Stimulated activated CD4-positive, alpha-beta T cell treated with anti-CD3 and anti-CD28 coated beads, Interleukin-12 subunit alpha, Interleukin-12 subunit beta, amount 100 ng/mL, for 48 hours (primary cell): ENCODE measurements at places on chromosomes 6 and 20.

DNA sequence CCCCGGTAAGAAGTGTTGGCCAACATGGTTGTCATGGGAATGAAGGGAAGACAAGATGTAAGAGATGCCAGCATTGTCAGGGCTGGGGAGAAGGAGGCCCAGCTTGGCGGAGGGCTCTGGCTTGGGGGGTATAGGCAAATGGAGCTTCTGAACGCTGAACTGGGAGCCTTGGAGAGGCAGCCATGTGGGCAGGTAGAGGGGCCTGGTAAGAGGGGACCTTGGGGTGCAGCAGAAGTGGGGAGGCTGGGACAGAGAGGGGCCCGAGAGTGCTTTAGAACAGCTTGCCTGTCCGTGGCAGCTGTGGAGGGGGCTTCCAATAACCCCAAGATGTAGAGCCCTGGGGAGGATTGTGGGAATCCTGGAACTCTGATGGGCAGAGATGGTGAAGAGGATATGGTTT lies 3.0 kb downstream of the SLC22A1 start:
- no peak for DNase-seq

- DNase-seq, result peak; percentile 17
Observed at GRCh38 chr20:46151936-46152335, 33.8 kb downstream of the CD40 start.

GRCh38 chr6:32190054-32190851 lies at the start of gene PBX2:
PBX2 (minus strand) TSS chr6:32190202; CDS start chr6:32189915, 287 bp downstream.
- peak; percentile 82 for DNase-seq

DNA sequence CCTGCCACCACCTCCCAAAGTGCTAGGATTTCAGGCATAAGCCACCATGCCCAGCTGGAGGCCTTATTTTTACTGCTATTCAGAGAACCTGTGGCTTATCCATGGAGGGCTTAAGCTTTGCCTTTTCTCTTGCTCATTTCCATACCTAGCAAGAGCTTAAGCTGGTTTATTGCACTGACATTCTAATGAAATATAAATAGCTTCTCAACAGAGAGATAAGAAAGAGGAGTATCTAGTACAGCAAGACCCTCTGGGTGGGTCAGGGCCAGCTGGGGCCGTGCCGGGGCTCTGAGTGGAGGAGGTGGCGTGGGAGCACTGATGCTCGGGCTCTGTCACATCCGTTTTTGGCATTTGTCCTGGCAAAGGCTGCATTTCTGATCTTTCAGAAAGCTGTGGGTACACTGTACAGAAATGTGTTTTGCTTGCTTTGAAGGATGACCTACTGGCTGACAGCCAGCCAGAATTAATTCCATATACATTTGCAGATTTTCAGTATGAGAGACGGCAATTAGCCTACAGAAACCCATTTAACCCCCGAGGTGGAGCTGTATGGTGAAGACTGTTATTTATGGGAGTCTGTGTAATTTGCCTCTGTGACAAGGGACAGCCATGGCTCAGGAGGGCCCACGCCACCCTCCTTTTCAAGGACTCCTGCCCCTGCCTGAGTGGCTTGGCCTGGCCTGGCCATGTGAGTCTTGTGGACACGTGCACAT lies 181.6 kb upstream of the AKAP12 start:
- DNase-seq, result no peak

DNA sequence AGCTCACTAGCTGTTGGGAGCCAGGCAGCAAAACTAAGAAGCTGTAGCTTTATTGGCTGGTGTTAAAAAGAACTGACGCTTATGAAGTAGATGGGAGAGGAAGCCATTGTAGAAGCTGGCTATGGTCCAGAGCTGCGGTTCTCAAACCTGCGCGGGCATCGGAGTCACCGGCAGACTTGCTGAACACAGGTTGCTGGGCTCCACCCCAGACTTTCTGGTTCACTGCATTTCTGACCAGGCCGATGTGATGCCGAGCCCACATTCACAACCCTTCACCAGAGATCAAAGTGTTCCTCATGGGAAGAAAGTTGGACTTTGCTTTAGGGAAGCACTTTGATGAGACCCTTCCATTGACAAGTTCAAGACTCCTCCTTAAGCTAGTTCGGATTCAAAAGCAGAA lies 231.6 kb downstream of the QKI start:
- no peak for DNase-seq

DNA sequence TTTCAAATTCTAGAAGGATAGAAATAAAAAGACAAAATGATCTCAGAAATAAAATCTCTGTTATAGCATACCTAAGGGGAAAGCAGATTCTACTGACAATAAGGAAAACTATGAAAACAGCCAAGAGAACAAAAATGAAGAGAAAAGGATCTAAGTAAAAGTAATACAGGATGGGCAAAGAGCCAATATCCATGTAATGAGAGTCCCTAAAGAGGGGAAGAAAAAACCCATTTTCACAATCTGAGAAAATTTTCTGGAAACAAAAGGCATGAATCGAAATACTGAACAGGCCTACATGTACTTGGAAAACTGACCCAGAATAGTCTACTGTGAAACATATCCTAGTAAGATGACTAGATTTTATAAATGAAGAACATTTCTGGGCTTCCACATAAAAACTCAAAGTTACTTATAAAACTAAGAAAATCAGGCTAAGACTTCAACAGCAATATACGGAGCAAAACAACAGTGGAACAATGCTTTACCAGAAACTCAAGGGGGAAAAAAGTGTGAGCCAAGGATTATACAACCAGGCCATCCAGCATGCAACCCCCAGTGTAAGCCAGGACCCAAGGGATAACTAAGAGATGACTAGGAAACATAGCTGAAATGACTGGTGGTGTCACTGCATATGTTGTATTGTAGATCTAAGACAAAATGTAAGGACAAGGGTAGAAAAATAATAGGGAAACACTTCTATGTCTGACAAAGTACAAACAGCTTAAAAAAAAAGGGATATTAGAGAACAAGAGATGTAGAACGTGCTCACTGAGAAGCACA lies 10.2 kb downstream of the NAPB start:
- DNase-seq, result no peak

- no peak for DNase-seq
Observed at GRCh38 chr6:12582421-12583110, 134.0 kb upstream of the PHACTR1 start.

- peak; percentile 40 for DNase-seq
Observed at GRCh38 chr6:45423111-45423823, 45.5 kb upstream of the SUPT3H start.

- DNase-seq, result no peak
Observed at GRCh38 chr6:53344969-53345368, 3.8 kb downstream of the ELOVL5 start.

GRCh38 chr20:53579581-53580375 lies 13.9 kb downstream of the ZNF217 start:
- DNase-seq, result no peak

GRCh38 chr6:22067671-22068070 lies 229.2 kb downstream of the PRL start:
- DNase-seq, result no peak

GRCh38 chr6:110629153-110629552 lies 152.7 kb upstream of the SLC22A16 start:
- DNase-seq, result no peak

GRCh38 chr20:5877128-5877527 lies 73.2 kb downstream of the TRMT6 start:
- no peak for DNase-seq

DNA sequence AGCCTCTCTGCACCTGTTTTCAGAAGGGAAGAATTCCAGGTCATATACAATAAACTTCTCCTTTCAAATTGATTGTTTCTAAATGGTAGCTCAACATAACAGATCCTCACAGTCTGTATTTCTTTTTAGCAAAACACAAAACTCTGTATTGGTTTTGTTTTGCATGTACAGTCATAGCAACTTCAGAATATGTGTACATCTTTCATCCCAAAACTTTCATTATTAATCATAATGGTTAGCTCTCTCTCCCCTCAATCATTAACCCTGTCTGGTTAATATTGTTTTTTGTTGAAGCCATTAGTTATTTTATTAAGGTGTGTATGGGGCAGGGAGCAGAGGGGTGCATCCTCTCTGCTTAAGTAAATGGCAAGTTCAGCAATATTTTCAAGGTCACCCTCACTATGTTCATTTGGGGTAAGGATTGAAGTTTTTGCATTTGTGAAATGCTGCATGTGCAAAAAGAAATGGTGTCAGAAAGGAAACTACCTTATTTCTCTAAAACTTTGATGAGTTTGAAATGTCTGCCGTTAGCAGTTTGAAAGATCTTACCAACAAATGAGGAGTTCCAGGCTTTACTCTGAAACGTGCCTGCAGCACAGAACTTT lies 136.8 kb upstream of the BTBD3 start:
- no peak for DNase-seq

DNA sequence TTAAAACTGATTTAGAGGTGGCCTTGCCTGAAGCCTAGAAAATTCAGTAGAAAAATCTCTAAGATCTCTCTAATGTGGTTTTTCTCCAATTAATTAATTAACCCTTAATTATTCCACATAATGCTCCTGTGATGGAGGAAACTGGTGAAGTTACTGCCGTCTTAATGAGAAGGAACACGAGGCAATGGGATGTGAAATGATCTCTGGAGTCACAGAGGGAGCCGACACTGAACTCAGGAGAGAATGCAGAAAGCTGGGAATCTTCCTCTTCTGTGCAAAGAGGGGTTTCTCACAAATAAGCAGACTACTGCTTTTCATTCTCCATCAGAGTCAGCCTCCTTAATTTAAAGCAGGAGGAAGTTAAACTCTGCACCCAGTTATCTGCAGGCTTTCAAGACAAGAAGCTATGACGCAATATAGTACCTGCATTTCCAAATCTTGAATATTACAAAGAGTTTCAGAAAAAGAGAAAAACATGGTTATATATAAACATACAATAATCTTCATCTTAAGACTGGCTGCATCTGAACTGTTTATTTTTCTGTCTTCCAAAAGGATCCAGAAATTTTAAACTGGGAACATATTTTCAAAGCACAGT lies 18.1 kb upstream of the SNRPB2 start:
- no peak for DNase-seq

GRCh38 chr6:45663251-45664221 lies 285.8 kb upstream of the SUPT3H start:
- DNase-seq, result peak; percentile 13

GRCh38 chr6:61134028-61134427 lies 1152.0 kb downstream of the KHDRBS2 start:
- no peak for DNase-seq

DNA sequence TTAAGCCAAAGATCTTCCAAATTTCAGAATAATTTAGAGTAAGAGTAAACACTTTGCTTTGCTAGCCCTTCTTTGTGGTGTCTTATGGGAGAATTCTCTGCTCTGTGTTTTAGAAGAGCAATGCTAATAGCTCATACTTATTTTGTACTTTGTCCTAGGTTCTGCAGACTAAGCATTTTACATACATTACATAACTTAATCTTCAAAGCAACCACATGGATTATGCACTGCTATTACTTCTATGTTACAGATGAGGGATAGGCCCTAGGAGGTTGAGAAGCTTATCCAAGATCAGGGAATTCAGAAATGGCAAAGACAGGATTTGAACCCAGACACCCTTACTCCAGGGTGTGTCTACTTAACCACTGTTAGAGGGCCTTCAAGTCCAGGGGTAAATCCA lies 9.8 kb upstream of the CCDC170 start:
- DNase-seq, result no peak

GRCh38 chr6:89525786-89526562 lies 93.0 kb downstream of the ANKRD6 start:
- no peak for DNase-seq

GRCh38 chr6:109000289-109000688 lies 94.4 kb downstream of the SESN1 start:
- no peak for DNase-seq

GRCh38 chr20:43839793-43840199 lies 74.9 kb upstream of the TOX2 start:
- DNase-seq, result no peak

- DNase-seq, result no peak
Observed at GRCh38 chr6:148285205-148285604, 57.4 kb upstream of the SASH1 start.

- peak; percentile 5 for DNase-seq
Observed at GRCh38 chr6:106974336-106974998, at the start of gene CD24. CD24 (minus strand) TSS chr6:106974729; CDS start chr6:106974646, 83 bp downstream.
